Amygdala (tissue), 56 donors: ENCODE measurements at places on chromosomes 2 and 18.

DNA sequence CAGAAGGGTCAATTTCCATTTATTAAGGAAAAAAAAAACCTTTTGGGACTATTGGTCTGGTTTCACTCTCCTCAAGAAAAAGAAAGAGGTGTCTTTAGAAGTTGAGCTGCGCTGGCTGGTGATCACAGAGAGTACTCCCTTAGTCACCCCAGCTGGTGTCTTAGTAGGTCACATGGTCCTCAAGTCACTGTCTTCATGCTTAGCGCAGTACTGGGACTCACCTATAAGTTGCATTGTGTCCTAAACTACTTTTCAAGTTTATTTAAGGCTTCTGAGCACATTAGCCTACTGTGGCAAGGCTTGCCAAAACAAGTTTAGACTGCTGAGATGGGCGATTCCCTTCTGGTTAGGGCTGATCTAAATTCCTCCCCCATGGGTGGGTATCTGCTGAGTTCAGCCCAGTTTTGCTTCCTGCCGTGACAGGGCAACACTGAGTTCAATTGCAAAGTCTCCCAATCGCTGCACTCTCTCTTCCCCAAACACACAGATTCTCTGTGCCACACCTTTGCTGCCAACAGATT is 824.9 kb upstream of the CRIM1 start:
- DNase-seq: no peak

- DNase-seq: no peak
These were observed 36.6 kb upstream of the SIGLEC15 start for GRCh38 chr18:45788861-45789260.

- DNase-seq: no peak
These were observed 8.4 kb downstream of the COL6A3 start for GRCh38 chr2:237405605-237406004.

DNA sequence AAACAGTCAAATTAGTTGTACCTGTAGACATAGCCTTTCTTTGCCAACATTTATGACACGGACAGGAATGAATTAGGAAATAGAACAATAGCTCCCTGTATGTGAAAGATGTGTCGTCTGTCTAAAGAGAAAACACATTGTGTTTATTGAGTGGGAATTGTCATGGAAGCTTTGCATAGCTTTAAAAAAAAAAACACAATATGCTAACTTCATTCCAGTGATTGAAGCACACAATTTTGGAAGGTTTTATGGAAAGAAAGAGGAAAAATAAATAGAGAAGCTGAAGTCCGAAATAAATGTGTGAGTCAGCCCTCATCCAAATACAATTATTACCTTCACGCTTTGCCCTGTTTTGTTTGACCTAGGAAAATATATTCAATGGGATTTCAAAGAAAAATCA is 1095.7 kb downstream of the TSN start:
- no peak for DNase-seq

DNA sequence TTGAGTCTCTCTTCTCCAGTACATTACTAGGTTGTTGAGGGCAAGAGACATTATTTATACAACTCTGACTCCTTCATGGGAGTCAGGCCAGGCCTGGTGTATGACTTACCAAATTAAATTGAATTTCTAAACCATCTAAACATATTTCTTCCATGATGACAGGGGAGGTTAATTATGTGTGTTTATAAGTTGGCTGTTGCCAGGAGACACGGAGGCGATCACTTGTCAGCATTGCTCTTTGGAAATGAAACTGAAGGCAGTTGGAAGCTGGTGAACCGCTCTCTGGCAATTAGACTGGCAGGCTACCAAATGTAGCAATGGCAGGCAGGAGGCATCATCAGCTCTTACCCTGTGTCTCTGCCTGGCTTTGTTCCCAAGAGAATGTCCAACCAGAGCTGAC is 241.4 kb downstream of the KCNS3 start:
- DNase-seq: no peak

- DNase-seq: no peak
These were observed 100.8 kb downstream of the EPC2 start for GRCh38 chr2:148745151-148745851.

- DNase-seq: no peak
These were observed 47.7 kb upstream of the SELENOI start for GRCh38 chr2:26298286-26298637.

GRCh38 chr18:59090966-59091603 is 48.6 kb upstream of the SEC11C start:
- DNase-seq: no peak

GRCh38 chr2:23452853-23453420 is 68.0 kb downstream of the KLHL29 start:
- DNase-seq: no peak

- no peak for DNase-seq
These were observed 57.9 kb downstream of the LIPG start for GRCh38 chr18:49619801-49620200.

GRCh38 chr2:215983581-215984351 is 29.6 kb downstream of the MREG start:
- no peak for DNase-seq

DNA sequence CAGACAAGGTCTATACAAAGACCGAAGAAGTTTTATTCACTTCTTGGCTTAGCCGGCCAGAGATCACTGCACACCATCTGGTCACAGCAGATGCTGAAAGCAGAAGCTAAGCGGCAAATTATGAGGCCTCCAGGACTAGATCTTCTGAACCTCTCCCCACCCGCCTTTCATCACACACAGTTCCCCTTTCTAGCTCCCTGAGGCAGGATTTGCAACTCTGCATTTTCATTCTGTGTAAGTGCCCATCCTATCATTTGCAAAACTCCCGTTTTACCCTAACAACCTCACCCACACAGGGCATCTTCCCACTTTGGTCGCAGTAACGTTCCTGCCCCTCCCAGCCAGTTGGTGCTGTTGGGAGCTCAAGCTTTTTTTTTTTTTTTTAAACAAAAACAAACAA is 3.1 kb upstream of the MOB1A start:
- no peak for DNase-seq

DNA sequence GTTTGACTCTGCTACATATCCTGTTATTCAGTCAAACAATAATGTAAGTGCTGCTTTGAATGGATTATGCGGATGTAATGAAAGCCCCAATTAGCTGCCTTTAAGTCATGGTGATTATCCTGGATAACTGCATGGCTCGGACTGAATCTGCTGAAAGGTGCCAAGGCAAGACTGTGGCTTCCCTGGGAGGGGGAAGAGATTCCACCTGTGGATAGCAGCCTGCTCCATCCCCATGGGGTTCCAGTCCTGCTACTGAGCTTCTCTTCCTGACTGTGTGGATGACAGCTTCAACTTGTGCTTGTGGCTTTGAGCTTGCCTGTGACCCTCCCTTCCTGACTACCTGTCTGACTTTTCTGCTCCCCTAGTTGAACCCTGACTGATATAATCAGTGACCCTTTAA is 540.0 kb upstream of the GYPC start:
- DNase-seq: no peak

GRCh38 chr18:35983818-35984217 is 11.3 kb downstream of the RMP24 start:
- DNase-seq: no peak

GRCh38 chr2:37026050-37026449 is 58.1 kb downstream of the HEATR5B start:
- DNase-seq: no peak

- DNase-seq: no peak
These were observed 441.0 kb downstream of the CPS1 start for GRCh38 chr2:210997373-210997772.

GRCh38 chr2:215499331-215499730 is 63.5 kb upstream of the FN1 start:
- no peak for DNase-seq

- DNase-seq: no peak
These were observed 68.6 kb downstream of the TGOLN2 start for GRCh38 chr2:85259101-85259590.

DNA sequence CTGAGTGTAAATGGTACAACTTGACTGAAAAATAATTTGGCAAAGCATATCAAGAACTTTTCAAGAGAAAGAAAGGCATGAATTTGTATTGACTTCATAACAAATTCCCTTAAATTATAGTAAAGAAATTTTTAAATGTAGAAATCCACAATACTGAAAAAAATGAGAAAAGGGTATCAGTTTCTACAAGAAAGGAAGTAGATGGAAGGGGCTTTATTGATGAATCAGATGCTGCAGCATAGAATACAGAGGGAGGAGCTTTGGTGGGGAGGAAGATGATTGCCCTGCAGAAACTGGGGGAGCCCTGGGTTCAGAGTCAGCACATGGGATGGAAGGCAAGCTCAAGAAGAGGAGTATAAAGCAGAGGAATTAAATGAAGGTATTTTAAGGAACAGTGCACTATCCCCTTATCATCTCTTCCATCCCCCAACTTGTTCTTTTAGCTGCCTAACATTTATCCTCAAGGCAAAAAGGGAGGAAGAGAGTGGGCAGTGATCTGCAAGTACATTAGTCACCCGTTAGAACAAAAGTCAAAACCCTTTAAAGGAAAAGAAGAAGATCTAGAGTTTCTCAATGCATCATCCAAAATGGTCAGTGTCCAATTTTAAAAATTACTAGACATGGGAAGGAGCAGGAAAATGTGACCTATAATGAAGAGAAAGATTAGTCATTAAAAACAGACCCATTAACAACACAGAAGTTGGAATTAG is 77.7 kb downstream of the KCTD18 start:
- no peak for DNase-seq

GRCh38 chr18:60176259-60176658 is 196.3 kb downstream of the MC4R start:
- no peak for DNase-seq

DNA sequence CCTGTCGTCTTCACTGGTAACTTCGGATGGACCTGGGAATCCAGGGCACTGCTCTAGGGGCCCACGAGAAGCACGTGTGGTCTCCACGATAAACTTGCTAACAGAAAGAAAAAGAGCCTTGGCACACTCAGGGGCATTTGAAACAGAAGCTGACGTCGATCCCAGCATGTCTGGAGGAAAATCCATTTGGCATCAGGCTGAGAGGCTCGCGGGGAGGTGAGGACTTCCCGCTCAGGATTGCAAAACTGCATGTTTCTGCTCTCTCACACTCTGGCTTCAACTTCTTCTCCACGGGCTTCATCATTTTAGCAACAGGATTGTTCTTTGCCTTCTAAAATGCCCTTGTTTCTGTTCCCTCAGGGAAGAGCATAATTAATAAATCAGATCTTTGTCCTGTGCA is 181.7 kb upstream of the COPS8 start:
- no peak for DNase-seq

DNA sequence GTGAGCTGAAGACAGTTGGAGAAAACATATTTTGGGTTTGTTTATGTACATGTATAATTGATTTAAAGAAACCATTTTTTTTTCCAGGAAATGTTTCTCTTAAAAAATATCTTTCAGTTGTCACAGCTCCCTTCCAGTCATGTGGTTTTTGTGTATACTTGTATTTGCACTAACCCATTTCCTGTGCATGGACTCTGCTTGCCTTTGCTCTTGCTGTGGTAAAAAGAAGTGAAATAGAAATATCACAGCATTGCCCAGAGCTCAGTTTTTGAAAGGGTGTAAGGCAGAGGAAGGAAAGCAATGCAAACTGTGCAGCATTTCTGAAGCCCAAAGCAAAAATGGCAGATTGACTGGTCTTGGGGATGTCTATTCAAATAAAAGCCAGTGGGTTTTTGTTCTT is 10.4 kb upstream of the DOCK10 start:
- no peak for DNase-seq

DNA sequence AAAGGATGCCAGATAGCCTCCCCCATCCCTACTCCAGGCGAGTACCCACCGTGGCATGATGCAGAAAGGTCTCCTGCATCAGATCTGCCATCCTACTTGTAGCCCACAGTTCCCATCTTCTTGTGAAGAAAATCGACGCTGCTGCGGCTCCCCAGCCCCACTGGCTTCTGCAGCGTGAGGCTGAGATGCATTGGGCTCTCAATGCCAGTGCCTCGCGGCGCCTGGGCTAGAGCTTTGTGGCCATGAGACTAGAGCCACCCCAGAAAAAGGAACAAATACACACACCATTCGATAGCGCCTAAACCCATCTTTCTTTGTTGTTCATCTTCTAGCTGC is 2.8 kb downstream of the NOL4 start:
- peak; percentile 17 for DNase-seq

DNA sequence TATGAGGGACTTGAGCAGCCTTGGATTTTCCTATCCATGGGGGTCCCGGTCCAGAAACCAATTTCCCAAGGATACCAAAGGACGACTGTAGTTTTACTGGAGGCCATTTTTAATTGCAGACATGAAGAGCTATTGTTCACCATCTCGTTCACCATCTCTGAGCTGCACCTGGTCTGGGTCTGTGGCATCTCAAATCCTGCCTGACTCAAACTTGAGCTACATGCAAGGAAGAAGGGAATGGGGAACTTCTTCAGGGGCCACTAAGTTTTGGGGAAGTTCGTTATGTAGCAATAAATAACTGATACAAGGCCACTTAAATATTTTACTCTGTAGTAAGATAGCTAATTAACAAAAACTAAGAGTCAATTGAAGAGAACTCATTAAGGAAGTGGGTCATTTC is 2.1 kb upstream of the SMCHD1 start:
- DNase-seq: no peak

DNA sequence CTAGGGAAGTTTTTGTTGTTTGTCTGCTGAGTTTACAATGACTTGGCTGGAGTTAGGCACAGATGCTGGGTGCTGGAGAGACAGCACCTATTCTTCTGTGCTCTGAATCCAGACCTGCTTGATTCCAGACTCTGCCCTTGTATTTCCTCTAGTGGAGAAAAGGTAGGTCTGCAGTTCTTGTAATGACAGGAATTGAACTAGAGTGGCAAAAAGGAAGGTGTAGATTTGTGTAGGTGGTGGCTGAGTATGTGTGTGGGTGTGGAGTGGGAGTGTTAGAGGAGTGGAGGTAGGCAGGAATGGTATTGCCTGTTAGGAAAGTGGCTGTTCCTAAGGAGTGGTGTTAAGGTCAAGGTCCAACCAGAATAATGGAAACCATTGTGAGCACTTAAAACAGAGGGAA is 71.9 kb upstream of the LYPD6 start:
- no peak for DNase-seq

GRCh38 chr2:97992836-97993825 is 2.6 kb downstream of the TMEM131 start:
- no peak for DNase-seq

DNA sequence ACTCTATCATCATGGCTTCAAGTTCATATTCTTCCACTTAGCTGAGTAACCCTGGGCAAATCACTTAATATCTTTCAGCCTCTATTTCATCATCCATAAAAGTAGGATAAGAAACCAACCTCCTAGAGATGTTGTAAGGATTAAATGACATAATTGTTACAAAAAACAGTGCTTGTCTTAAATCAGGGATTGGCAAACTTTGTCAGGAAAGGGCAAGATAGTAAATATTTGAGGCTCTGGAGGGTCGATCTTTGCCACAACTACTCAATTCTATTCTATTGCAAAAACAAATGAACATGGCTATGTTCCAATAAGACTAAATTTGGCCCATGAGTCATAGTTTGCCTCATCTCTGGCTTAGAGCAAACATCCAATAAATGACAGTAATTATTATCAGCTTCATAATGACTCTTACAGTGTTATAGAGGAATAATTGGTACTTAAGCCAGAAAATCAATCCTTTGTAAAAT is 184.7 kb downstream of the SATB2 start:
- DNase-seq: no peak

DNA sequence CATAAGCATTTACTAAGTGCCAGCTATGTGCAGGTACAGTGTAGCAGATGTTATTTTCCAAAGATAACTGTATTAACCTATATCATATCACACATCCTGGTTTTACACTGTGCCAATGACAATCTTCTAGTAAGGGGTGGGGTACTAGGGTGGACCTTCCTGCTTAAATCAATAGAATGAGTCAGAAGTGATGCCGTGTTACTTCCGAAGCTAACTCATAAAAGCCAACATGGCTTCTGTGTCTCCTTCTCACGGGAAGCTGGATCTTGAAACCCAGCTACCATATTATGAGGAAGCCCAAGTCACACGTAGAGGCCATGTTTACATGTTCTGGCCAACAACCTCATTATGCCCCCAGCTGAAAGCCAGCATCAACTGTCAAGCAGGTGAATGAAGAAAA is 59.1 kb downstream of the MRPL33 start:
- DNase-seq: no peak
